ENCODE measurements at places on chromosomes 1 and 21.

DNA sequence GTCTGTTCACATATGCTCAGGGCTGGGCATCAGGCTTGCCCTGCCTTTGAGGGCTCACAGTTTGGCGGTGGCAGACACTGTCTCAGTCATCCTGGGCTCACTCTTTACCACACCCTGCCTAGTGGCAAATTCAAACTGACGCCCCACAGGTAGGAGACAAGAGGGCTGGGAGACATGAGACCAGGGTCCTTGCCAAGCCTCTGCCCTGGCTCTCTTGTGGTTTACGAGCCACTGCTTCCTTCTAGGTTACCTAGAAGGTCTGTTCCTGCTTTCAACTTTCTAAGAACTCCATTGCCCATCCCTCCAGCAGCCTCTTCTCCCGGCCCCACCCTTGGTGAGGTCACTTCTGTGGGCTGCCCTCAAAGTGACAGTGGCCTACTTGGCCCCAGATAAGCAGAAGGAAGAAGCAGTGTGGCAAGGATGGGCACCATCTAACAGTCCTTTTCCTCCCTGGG, 10.5 kb downstream of the KIF21B start:
- no peak for DNase-seq

DNA sequence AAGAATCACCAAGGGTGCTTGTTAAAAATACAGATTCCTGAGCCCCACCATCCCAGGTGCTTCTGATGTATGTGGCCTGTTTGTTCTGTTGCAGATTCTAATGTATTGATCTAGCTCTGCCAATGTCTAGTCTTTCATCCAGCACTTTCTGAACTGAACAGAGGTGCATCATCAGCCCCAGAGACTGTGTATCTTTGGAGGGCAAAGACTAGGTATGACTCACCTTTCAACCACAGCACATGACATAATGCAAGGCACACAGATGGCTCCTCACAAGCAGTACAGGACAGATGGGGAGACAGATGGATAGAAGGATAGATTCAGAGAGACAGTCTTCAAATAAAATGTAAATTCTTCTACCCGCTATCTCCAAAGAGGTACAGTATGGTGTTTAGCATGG, 32.3 kb downstream of the CD58 start:
- no peak for DNase-seq

- DNase-seq, result no peak
Measured at GRCh38 chr1:184513966-184514365, 127.1 kb downstream of the C1orf21 start.

DNA sequence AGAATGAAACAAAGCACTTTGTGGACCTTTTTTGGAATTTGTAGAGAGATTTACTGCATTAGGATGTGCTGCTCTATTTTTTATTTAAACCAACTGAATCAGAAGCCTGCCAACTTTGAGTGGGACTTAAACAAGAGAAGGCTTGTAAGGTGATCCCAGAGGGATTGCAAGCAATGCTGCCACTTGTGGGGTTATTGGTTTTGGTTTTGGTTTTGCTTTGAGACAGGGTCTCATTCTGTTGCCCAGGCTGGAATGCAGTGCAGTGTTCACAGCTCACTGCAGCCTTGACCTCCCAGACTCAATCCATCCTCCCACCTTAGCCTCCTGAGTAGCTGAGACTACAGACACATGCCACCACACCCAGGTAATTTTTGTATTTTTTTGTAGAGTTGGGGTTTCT, 32.2 kb upstream of the GNG5 start:
- no peak for DNase-seq

DNA sequence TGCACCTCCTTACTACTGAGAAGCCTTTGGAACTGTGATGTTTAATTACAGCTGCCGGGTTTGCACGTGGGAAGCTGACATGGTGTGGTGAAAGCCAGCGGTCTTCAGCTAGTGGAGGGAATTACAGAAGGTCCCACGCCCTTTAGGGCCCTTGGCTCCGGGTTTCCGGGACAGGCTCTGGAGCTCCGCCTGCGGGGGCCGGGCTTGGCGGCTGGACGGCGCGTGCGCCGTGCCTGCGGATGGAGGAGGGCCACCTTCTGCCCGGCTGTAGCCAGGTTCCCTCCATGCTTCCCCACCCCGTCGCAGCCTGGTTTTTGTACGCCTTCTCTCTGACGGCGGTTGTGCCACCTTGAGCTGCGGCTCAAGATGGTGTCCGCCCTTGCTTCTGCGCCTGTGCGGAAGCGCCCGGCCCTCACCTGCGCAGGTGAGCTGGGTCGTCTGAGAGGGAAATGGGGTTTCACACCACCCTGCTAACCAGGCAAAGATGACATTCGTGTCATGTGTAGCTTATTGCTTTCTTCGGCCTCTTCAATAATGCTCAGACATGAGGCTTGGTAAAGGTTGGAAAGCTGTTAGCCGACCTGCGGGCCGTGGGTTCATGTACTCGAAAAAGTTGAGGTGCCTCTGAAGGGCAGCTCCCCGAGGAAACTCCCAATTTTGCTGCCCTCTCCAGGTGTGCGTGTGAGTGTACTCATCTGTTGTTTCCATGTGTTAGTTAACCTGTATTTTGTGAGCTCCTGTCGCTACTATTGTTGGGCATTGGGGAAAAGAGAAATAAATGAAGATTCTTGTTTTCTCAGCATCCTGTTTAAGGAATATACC, 36.6 kb upstream of the OPRD1 start:
- DNase-seq, result no peak

DNA sequence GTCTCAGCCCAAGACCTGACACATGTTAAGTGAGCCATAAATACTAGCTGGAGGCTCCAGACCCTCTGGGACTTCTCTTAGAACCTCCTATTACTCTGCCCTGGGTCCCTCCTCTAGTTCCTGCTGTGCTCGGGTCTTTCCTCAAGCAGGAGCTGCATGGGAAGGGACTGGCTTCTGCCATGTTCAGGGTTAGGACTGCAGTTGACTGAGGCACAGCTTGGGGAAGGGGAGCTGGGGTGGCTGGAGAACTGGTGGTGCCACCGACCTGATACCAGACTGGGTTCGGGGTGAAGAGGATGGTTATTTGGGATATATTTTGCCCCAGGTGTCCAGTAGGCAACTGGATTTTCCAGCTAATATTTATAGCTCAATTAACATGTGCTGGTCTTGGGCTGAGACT, 15.7 kb downstream of the HYI start:
- no peak for DNase-seq

DNA sequence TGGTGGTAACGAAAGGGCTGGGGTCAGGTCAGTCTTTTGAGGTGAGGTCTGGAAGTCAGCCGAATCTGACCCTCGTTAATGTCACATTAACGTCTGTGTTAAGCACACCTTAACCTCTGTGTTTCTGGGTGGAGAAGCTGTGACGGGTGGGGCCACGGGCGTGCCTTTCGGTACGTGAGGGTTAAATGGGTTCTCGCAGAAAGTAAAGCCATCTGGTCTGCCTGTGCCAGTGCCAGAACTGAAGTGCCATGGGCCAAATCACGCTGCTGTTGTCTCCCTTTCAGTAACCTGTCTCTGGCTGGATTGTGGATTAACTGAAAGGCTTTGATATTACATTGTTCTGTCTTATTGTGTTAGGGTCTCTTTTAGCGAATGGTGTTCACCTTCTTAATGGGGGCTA, 14.4 kb downstream of the URB2 start:
- no peak for DNase-seq

DNA sequence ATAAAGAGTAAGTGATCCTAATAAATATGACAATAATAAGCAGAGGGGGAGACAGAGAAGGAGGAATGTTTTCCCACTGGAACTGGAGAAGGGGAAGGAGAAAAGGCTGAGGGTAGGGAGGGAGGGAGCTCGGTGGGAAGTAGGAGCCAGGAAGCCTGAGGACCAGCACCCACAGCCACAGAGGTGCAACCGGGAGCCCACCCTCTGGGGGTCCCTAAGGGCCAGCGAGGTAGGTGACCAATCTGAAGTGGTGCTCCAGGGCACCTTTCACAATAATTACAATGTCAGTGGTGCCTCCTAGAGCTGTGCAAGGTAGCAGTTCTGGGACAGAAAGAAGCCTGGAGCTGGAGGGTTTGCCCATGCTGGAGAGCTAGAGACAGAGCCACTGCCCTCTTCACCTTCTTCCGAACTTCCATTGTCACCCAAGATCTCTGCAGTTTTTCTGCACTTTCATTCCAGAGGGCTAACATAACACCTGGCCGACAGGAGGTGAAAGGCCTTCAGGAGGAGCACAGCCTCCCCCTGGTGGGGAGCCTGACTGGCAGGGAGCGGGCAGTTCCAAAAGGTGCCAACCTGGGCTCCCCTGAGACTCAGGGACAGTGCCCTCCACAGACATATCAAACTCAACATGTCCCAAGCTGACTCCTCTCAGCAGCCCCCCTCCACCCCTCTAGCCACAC, 4.1 kb upstream of the AHCYL1 start:
- no peak for DNase-seq

DNA sequence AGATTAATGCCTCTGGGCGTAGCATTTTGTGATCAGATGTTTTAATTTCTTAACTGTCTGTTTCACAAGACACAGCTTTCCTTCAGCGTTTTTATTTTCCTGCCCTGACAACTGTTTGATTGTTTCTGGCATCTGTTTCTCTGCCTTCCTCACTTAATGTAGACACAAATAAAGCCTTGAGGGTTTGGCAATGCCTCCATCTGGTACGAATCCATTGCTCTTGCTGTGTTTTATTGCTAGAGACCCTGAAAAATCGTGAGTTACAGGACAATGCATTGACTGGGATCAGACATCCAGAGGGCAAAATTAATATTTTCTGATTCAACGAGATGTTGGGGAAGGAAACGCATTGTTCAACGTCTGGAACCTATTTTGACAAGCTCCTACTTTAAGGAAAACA, 363.5 kb downstream of the MRPL39 start:
- DNase-seq, result no peak

Measured in cortex of kidney (tissue), 1 donor.